Caco-2 (cell line): ENCODE measurements at places on chromosomes 3 and 15. TPM values are rescaled to one million over a fixed set of nuclear protein-coding genes. Genes with fewer than 3 reads are reported as not detected.

DNA sequence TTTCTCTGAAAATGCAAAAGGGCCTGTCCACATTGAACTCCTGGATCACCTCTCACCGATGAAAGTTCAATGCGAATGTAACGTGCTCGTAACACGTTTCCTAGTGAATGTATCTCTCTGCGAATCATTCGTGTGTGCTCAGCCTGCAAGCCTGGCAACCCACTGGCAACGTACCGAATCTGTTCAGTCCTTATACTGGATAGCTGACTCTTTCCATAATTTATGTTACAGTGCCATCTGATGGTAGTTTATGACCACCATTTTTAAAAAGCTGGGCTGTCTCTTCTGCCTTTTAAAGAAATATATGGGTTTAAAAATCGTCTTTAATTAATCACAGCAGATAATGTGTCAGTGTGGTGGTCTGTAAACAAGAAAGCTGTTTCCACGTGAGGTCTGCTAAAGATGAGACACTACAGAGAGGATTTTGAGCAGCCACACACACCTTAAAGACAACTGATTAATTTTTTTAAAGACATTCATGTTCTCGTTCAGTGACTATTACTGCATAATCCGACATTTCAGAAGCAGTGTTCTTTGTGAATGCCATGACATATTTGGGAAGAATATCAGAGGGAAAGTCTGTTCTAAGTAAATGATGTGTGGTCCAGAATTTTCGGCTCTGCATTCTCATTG lies 69.4 kb upstream of the FOXP1 start:
- DNase-seq = peak; percentile 55
- H3K4me1 ChIP-seq = peaks cover 11% of the 10 kb centered on the region
- no peaks in the 10 kb centered on the region for H3K36me3 ChIP-seq
- H3K27ac ChIP-seq = peak overlapping the region; percentile 39
- H3K4me3 ChIP-seq = no peak overlapping the region
- no peaks in the 10 kb centered on the region for H3K27me3 ChIP-seq

DNA sequence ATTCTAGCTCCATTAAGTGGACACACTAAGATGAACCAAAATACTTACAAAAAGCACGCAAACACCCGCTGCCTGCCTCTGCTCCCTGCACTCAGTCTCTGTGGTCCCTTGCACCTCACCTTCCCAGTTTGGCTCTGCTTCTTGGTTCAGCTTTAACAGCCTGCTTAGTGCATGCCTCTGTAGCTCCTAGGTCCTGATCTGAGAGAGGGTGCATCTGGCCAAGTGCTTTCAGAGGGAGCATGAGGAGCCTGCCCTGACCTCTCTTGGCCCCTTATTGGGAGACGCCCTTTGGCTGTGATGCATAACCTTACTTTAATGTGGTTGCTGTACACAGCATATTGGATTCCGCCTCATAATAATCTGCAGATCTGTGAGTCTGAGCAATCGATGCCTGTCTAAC lies 21.2 kb upstream of the ATP10A start:
- H3K36me3 ChIP-seq = no peaks in the 10 kb centered on the region
- no peaks in the 10 kb centered on the region for H3K27me3 ChIP-seq
- H3K4me3 ChIP-seq = no peak overlapping the region
- H3K27ac ChIP-seq = peak overlapping the region; percentile 75
- DNase-seq = no peak

DHX30 gene
- total RNA-seq = 71.8 and 75.7 TPM in 2 replicates

DNA sequence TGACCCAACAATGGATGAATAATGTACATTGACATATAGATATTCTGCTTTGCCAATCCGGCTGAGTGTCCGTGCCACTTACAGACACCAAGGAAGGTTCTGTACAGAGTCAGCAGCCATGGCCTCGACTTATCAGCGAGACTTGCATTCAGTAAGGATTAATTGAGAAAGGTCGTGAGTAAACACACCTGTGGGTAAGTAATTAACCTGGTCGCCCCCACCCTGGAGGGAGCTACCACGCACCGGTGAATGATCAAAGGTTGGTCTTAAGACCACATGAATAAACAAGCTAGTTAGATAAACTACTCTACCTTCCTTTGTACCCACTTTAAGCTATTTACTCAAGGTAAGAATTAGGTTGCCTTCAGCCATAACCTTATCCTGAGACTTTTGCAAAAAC lies 66.5 kb upstream of the MFGE8 start:
- H3K4me1 ChIP-seq = peaks cover 79% of the 10 kb centered on the region
- H3K27ac ChIP-seq = peak overlapping the region; percentile 83
